ENCODE measurements at places on chromosomes 12 and 14.

DNA sequence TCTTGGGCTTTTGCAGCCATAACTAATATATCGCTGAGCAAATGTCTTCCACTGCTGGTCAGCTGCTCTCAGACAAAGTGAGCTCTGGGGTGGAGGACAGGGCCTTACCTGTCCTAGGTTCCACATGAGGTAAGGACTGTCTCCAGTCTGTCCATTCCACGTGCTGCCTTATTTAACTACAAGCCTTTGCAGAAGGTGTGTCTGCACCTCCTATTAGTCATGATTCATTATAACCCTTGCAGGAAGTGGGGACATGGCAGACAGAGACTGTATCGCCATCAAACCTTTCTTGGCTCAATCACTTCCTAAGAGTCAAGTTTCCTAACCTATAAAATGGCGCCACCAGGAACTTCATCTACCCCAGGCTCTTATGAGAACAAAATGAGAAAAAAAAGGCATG, 46.9 kb downstream of the SLC25A47 start:
- no peak for DNase-seq

DNA sequence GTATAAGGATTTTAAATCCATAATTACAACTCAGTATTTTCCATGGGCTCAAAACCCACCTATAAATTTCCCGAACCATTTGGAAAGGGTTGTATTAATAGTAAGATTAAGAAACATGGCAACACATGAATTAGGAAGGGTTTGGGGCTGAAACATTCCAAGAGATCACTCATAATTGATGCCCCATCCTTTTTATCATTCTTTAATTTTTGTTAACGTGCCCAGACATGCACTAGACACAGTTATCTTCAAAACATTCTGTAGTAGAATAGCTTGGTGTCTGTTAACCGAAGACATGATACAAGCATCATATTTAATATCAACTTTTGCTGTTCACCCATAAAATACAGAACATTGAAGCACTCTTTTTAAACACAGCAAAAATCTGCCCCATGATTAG, 106.8 kb upstream of the FRMD6 start:
- no peak for DNase-seq

GRCh38 chr14:30996892-30997659, 28.4 kb upstream of the AP4S1 start:
- DNase-seq, result no peak

GRCh38 chr14:100975671-100976070, 72.1 kb upstream of the RTL1 start:
- no peak for DNase-seq

DNA sequence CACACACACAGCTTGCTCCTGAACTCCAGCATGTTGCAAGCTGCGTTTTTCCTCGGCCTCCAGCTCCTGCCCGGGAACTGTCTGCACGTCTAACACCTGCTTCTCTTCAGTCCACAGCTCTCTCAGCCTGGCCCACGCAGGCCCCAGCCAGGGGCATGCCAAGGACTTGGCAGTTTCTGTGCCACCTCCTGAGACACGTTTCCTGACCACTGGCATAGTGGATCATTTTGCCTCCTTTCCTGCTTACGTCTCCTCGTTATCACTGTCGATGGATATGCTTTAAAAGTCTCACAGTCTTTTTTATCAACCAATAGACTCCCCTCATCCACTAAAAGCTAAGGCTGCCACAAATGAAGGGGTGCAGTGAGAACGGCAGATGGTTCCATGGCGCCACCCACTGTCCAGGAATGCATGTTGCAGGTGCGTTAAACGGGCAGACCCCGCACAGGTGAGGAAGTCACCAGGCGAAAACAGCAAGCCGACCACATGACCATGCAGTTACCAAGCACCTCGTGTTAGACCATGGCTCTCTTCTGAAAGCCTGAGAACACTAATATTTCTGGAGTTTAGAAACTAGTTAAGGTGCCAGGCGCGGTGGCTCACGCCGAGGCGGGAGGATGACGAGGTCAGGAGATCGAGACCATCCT, 14.7 kb upstream of the TEAD4 start:
- peak; percentile 75 for DNase-seq

DNA sequence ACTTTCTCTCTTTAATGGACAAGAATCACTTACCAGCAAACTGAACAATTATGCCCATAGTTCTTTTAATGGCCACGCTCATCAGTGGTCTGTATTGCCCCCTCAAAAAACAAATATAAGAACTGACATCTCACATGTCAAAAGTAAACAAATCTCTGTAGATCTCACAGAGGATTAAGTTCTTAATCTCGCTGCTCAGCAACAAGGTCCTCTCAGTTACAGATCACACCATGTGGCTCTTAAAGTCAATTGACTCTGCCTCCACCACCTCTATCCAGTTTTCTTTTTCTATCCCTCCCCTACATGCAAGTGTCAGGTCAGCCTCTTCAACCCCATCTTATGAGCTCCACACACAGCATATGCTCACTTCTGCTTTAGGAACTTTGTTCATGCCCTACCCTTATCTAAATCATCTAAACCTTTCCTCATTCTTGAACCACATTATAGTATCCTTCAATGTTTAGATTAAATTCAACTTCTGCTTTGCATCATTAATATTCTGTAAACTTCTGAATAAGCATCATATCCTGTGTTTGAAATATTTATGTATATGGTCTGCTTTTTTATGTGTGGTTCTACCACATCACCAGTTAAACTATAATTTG, 7.2 kb downstream of the ADAM20 start:
- DNase-seq, result no peak

- DNase-seq, result no peak
Observed at GRCh38 chr12:112216223-112216622, 90.9 kb downstream of the TRAFD1 start.

GRCh38 chr12:89521364-89522223, 3.0 kb downstream of the GALNT4 start:
- no peak for DNase-seq

- DNase-seq, result no peak
Observed at GRCh38 chr12:14910090-14910915, 24.6 kb upstream of the MGP start.

GRCh38 chr14:22598099-22598895, at the start of gene ABHD4:
Gene ABHD4, plus strand, starts transcription at chr14:22598300. Its CDS starts 7 bp downstream, at chr14:22598307.
- DNase-seq, result peak; percentile 92

- no peak for DNase-seq
Observed at GRCh38 chr12:65608319-65608916, 215.9 kb upstream of the HMGA2 start.

DNA sequence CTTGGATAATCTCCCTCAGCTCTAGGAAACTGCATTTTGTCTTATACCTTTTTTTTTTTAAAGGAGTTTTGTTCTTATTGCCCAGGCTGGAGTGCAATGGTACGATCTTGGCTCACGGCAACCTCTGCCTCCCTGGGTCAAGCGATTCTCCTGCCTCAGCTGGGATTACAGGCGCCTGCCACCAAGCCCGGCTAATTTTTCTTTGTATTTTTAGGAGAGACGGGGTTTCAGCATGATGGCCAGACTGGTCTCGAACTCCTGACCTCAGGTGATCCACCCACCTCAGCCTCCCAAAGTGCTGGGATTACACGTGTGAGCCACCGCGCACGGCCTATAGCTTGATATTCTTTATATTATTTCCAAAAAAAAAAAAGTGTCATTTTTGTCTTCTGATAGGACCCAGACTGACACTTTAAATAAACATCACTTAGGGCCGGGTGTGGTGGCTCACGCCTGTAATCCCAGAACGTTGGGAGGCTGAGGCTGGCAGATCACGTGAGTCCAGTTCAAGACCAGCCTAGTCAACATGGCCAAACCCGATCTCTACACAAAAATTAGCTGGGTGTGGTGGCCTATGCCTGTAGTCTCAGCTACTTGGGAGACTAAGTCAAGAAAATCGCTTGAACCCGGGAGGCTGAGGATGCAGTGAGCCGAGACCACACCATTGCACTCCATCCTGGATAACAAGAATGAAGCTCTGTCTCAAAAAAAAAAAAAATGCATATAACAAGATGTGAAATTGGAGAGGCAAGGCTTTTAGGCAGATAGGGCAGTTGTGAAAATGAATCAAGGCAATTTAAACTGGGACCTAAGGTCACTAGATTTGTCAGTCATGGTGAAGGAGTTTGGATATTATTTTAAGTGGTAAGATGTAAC, 18.4 kb downstream of the SLC2A3 start:
- DNase-seq, result no peak

DNA sequence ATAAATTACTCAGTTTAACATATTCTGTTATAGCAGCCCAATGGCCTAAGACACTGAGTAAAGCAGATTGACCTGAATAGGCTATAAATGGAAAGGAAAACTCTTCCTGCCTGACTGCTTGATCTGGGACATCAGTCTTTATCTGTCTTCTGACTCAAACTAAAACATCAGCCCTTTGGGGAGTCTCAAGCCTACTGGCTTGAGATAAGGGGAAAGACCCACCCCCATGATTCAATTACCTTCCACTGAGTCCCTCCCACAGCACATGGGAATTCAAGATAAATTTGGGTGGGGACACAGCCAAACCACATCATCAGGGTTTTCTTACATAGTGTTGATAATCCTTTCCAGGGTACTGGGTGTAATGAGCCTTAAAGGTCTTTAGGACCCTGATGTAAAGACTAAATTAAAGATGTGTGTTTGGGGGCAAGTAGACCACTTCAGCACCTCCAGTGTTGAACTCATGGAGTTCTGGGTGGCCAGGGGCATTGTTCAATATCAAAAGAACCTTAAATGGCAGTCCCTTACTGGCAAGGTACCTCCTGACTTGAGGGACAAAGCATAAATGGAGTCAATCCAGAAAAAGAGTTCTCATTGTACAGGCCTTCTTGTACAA, 67.8 kb downstream of the TSHR start:
- DNase-seq, result no peak

GRCh38 chr14:20627346-20628027, 14.0 kb downstream of the OR6S1 start:
- no peak for DNase-seq

DNA sequence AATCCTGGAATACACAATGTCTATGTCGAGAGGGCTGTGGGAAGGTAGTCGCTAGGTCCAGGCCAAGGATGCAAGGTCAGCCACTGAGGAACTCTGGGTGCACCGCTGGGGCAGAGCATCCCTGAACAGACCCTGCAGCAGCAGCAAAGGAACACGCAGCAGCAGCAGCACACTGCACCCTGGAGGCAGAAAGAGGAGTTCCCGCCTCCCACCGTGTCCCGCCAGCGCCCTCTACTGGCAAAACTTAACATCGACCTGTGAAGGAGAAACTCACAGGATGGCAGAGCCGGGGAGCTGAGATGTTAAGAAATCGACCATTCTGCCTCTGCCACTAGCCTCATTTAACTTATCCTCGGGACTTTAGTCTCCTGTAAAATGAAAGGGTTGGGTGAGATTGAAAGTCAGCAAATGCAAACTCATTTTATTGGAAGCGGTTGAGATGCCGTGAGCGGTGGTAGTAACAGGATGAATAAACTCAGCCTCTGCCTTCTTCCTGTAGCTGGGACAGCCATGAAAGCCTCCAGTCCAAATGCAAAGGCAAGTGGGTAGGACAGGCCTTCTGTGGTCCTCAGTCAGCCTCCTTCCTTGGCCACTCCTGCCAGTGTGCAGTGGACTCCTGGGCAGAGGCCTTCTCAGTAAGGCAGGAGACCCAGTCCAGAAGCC, 45.6 kb downstream of the STAB2 start:
- peak; percentile 41 for DNase-seq

DNA sequence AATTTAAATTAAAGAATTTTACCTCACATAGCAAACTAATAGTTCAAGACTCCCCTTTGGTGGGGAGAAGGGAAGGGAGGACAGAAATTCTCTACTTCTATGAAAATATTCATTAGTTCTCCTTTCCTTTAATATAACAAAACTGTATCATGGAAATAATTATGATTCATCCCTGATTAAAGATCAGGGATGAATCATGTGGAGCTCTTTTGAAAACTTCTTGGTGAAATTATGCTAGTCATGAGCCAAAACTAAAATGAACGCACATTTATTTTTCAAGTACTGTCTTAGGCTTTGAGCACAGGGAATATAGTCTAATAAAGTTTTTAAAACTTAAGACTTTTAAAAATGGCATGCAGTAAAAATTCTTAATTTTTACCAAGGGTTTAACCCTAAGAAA, 17.1 kb downstream of the TMBIM4 start:
- DNase-seq, result no peak

GRCh38 chr12:6935371-6936193, 7.8 kb downstream of the ATN1 start:
- no peak for DNase-seq

DNA sequence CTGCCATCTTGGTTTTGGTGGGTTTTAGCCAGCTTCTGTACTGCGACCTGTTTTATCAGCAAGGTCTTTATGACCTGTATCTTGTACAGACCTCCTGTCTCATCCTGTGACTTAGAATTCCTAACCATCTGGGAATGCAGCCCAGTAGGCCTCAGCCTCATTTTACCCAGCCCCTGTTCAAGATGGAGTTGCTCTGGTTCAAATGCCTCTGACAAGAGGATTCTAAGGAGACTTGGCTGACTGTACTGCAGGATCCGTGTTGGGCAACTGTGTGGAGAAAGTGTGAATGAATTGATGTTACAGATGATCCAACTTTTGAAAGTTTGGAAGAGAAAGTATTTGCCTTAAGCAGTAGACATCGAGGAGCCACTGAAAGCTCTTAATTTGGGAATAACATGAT, 91.0 kb downstream of the TTLL5 start:
- DNase-seq, result no peak

- no peak for DNase-seq
Observed at GRCh38 chr14:64581363-64581762, 31.6 kb downstream of the PPP1R36 start.

GRCh38 chr12:4996714-4997113, 47.0 kb upstream of the KCNA5 start:
- DNase-seq, result no peak

- no peak for DNase-seq
Observed at GRCh38 chr14:33578461-33579216, 372.2 kb downstream of the EGLN3 start.

- DNase-seq, result no peak
Observed at GRCh38 chr12:91417650-91418049, 235.0 kb upstream of the DCN start.

DNA sequence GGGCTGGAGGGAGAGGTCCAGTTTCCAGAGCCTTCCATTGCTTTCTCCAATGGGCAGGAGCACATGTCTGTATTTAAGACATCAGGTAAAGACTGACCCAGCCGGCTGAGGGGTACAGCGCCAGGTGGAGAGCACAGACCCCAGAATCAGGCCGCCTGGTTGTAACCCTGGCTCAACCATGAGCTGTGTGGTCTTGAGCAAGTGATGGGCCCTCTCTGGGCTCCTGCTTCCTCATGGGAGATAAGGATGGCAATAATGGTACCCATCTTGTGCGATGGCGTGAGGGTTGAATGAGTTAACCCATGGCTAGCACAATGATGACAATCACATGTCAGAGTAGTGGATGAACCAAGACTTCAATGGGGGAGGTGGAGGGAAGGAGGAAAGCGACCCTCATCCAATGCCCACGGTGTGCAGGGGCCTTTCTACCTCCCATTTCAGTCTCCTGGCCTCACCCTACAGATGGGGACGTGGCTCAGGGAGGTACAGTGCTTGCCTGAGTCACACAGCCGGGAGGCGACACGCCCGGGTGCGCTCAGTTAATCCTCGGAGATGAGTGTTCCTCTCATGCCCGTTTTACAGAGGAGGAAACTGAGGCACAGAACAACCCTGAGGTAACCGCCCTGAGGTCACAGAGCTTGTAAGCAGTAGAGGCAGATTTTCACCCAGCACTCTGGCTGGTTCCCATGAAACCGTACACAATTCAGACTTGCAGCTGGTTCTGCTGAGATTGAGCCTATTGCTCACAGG, 163.9 kb downstream of the RBM19 start:
- DNase-seq, result no peak

GRCh38 chr12:69428351-69429073, 41.7 kb upstream of the FRS2 start:
- no peak for DNase-seq

- DNase-seq, result no peak
Observed at GRCh38 chr12:51663390-51663789, 72.4 kb downstream of the SCN8A start.
